ENCODE measurements at places on chromosomes 7 and 10.

- DNase-seq = no peak
Observed at GRCh38 chr10:72625276-72625607, 637 bp downstream of the MICU1 start.

DNA sequence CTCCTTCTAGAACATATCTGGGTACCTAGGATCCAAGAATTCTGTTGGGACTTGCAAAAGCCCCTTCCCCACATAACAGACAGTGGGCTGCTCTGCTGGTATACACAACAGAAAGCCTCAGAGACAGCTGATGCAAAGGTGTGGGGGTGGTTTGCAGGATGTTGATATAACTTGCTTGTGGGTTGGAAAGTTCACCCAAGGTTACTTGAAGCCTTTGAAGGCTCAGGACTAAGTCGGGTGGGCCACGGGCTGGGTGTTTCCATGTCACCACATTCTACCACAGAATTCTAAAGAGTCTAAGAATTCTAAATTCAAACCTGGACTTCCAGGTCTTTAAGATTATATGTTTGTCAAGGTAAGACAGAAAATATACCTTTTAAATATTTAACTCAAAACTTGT lies 7.4 kb upstream of the NRCAM start:
- no peak for DNase-seq

DNA sequence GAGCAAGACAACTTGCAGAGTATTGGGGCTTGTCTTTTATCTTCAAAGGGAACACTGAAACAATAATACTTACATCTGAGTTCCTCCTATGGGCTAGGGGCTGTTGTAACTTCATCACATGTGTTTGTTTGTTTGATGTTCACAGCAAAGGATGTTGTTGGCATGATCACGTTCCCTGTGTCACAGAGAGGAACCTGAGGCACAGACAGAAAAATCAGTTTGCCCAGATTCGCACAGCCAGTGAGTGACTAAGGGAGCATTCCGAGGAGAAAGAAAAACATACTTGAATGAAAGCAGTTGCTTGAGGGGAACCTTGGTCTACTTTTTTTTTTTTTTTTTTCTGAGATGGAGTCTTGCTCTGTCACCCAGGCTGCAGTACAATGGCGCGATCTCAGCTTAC lies 87.2 kb upstream of the PFKP start:
- no peak for DNase-seq

GRCh38 chr7:120864141-120864900 lies 6.4 kb upstream of the TSPAN12 start:
- no peak for DNase-seq

GRCh38 chr10:44278837-44279324 lies 106.0 kb downstream of the CXCL12 start:
- DNase-seq = no peak

DNA sequence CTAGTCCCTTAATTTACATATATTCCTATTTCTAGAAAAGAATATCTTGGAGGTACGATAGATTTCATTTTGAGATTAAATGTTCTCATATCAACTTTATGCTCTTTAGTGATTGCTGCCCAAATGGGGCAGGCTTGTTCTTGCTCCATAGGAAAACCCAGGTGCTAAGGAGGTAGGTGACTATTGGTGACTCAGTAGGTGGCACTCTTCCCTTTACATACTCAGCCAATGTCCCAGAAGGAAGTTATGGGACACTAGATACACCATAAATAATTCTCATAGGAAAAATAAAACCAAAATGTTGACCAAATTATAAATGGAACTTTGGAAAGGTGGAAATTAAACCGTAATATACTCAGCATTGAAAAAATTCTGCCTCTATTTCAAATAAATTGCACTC lies 4.0 kb downstream of the SKAP2 start:
- DNase-seq = no peak

GRCh38 chr7:3493499-3493898 lies 192.4 kb downstream of the SDK1 start:
- DNase-seq = peak; percentile 52

DNA sequence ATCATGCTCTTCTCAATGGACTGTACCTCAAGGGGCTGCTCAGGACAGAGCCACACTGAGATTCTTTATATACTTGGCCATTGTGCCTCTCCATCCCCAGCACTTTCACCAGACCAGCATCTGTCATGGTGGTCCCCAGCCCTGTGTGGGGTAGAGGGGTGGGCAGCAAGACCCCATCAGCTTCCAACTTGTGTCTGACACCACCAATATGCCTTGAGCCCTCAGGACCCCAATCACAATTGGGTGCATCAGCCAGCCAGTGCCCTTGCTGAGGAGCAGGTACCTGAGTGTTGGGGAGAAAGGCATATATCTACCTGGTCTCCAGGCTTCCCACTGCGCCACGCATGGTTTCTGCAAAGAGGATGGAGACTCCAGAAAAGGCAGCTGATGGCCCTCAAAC lies 56.3 kb downstream of the GRID1 start:
- DNase-seq = no peak

DNA sequence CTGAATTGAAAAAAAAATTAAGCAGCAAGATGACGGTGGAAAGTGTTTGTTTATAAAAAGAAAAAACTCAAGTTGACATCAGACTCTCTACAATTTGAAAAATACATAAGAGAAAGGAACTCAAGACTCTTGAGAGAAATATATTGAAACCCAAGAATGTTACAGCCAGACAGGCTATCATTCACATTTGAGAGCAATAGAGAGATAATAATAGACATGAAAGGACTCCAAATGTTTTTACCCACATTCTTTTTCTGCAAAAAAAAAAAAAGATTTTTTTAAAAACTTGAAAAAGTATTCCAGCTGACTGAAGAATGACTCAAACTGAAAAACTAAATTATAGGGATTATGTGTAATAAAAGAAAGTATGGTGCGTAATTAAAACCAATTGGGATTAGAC lies 532.4 kb downstream of the INHBA start:
- DNase-seq = no peak

GRCh38 chr7:158327571-158328180 lies 259.9 kb downstream of the PTPRN2 start:
- DNase-seq = no peak

GRCh38 chr7:32616625-32617024 lies 121.3 kb downstream of the AVL9 start:
- DNase-seq = peak; percentile 61

Measured in RWPE1 (cell line).